ENCODE measurements at places on chromosomes 7 and 10.
A peak's percentile ranks its signal among the peaks of the same experiment; 100 is the strongest.

DNA sequence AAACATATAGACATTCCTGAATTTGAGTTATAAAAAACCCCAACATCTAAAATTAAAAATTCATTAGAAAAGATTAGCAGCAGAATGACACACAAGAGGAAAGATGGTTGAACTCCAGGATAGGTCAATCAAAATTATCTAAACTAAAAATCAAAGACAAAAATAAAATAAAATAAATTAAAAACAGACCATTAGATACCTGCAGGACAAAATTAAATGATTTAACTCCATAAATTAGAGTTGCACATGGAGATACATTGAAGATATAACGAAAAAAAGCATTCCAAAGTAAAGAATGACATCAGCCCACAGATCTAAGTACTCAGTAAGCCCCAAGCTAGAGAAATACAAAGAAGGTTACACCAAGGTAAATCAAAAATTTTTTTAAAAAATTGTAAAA is 226.1 kb upstream of the SORCS1 start:
- no peak for DNase-seq

GRCh38 chr10:96991313-96991841 is 159.3 kb downstream of the LCOR start:
- DNase-seq = no peak

DNA sequence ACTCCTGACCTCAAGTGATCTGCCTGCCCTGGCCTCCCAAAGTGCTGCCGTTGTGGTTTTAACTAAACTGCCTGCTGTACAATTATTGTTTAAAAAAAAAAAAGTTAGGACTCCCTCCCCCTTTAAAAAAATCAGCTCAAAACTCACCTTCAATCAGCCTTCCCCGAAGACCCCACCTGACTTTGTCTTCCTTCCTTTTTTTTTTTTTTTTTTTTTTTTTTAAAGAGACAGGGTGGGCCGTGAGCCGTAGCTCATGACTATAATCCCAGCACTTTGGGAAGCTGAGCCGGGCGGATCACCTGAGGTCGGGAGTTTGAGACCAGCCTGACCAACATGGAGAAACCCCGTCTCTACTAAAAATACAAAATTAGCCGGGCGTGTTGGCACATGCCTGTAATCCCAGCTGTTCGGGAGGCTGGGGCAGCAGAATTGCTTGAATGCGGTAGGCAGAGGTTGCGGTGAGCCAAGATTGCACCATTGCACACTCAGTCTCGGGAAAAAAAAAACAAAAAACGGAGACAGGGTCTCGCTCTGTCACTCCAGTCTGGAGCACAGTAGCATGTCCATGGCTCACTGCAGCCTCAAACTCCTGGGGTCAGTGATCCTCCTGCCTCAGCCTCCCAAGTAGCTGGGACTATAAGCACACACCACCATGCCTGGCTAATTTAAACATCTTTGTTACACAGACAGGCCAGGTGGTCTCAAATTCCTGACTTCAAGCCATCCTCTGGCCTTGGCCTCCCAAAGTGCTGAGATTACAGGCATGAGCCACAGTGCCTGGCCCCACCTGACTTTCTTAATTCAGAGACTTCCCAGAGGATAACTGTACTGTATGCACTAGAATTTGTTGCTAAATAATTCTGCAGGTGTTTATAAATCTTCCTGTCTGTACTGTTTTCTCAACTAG is 3.2 kb downstream of the FIS1 start:
- DNase-seq = no peak

GRCh38 chr10:21724687-21725367 is 190.8 kb downstream of the MLLT10 start:
- DNase-seq = peak; percentile 97

GRCh38 chr7:70595755-70596597 is 536.0 kb upstream of the GALNT17 start:
- no peak for DNase-seq
